ENCODE measurements at places on chromosomes 1 and 21.

DNA sequence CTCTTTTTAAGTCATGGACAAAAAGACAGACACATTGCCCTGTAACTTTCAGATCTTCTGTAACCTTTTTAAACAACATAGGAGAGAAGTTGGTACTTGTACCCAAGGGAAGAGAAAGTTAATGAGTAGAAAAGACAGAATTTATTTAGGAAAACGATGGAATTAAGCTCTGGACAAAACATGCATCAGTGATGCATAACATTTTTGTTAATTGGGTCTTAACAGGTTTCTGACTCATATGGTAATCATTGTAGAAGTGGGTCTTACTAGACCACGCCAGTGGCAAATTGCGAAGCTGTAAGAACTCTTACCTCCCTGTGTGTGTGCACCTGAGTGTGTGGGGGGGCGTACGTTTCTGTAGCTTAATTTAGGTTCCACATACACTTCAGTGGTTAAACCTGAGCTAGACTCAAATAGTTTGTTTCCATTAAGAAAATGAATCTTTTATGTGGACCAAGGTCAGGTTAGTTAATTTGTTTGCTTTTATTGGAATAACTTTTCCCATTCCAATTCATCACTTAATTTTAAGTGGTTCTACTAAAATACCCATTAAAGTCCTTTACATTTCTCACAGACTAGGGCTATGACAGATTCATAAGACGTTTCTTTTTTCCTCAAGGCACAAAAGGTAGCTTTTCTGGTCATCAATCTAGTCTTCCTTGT, 48.1 kb downstream of the NFIA start:
- no peak for DNase-seq

GRCh38 chr1:187203257-187203656, 374.5 kb downstream of the PLA2G4A start:
- DNase-seq, result no peak

DNA sequence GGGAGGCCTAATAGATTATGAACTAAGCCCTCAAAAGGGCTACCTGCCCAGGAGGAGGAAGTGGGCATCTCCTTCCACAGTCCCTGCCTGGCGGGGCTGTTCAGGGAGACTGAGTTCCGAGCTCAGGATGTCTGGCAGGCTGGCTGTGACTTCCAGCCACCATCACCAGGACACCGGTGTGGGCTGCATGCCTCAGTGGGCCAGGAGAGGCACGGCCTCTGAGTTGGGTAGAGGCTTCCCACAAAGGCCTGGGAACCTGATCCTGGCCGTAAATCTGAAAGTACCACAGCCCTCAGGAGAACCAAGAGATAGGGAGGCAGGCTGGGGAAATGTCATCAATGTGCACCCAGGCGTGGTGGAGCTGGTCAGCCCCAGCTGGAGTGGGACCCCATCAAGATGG, 29.1 kb downstream of the NTPCR start:
- no peak for DNase-seq

DNA sequence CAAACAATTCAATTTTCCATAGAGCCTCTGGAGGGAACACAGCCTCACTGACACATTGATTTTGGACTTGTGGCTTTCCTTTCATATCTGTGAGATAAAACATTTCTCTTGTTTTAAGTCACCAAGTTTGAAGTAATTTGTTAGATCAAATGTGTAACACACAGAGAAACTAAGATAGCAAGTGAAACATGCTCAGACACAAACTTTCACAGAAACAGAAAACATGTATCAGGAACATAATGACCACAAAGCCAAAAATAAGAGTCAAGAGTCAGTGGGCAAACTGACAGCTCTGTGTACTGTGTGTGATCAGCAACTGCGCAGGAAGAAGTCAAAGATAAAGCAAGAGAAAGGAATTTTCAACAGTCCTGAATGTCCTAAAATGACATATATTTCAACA, 1237.5 kb downstream of the AMY1C start:
- DNase-seq, result no peak

DNA sequence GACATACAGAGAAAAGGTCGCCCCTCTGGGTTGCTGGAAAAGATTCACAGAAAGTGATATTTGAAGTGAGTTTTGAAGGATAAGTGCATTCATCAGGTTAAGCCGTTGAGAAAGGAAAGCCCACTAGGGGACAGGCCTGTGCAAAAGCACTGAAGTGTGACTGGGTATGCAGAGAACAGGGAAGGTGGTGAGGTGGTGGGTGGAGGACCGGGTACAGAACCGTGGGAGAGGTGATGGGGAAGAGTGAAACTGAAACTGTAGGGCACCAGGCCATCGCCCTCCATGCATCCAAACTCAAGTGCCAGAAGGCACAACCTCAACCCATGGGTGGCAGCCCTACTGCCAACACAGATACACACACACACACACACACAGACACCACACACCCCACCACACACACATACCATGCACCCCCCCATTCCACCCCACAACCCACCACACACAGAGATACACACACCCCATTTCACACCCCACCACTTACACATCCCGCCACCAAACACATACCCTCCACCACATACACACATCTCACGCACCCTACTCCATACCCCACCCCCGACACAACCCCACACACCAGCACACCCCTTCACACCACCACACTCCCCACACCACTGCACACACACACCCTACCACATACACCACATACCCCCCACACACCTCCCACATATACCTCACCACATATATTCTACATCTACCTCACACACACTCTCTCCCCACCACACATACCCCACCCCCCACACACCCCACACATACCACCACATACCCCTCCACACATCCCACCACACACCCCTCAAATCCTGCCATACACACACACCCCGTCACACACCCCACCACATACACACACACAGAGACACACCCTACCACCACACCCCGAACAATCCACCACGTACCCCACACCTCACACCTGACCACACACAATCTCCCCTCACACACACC, 59.0 kb downstream of the TSEN15 start:
- DNase-seq, result no peak

GRCh38 chr1:84379138-84379916, 19.0 kb upstream of the DNASE2B start:
- DNase-seq, result no peak

DNA sequence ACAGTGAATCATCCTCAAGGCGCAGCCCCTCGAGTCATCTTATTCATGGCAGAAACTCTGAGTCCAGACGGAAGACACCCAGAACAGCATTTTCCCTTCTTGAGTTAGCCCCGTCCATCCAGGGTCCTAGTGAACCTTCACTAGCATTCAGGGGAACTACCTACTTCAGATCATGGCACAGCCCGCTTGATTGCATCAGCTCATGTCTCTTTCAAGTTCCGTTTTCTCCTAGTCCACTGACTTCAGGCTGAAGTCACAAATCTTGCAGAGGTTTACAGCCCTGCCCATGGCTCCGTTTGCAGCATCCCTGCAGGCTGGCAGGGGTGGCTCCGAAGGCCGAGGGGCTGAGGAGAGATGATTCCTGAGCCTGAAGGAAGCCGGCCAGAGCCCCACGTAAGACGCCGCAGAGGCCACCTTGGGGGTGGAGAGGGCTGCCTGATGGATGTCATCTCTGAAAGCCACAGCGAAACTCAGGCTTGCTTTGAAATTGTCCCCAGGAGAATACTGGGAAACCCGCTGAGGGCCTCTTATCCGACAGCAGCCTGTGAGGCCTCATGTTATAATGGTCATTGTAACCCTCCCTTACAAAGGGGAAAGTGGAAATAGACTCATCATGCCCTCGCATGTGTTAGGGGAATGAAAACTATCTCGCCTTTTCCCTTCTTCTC, 310.2 kb upstream of the AJAP1 start:
- DNase-seq, result no peak

DNA sequence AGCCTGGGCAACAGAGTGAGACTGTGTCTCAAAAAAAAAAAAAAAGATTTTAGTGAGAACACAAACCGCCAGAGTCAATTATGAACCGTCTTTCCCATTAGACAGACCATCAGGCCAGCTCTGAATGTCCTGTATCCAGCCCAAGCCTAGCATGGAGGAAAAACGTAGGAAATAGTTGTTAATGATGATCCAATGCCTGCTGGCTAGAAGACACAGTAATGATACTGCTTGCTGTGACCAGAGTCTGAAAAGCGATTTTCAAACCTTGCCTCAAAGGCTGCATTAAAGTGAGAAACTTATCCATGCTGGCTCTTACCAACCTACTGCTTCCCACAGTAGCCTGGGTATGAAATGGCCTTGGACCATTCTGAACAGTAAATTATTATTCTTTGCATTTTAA, 17.0 kb downstream of the COA7 start:
- DNase-seq, result no peak

GRCh38 chr21:41294548-41295231, 21.9 kb upstream of the FAM3B start:
- no peak for DNase-seq

- no peak for DNase-seq
These were observed 31.9 kb upstream of the KCNA2 start for GRCh38 chr1:110638058-110638457.

DNA sequence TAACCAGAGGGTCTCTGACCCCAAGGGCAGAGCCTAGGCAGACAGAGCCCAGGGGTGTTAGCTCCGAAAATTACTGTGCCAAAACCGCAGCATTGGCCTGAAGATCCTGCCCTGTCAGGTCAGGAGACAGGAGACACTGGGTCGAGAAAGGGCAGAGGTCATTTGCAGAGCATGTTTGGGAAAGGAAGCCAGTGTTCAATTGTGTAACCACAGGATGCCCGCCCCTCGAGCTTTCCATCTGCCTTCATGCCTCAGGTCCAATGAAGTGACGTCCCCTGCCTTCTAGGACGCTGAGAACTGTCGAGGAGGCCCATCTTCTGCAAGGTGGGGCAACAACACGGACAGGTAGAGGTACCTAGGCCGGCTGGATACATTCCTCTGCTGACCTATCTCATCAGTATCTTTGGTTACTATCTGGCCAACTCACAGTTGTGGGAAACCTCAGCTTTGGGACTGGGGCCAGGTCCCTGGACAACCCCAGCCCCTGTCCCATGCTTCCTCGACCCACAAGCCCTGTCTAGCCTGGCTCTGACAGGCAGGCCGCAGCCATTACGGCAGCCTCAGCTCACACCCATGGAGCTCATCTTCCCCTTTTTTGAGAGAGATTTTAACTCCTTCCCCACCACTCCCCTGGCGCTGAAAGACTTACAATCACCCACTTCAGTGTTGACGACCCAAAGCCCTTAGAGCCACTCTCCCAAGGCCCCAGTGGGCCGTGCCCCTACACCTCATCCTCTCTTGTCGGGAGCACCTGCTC, 1.3 kb downstream of the ARL8A start:
- no peak for DNase-seq

DNA sequence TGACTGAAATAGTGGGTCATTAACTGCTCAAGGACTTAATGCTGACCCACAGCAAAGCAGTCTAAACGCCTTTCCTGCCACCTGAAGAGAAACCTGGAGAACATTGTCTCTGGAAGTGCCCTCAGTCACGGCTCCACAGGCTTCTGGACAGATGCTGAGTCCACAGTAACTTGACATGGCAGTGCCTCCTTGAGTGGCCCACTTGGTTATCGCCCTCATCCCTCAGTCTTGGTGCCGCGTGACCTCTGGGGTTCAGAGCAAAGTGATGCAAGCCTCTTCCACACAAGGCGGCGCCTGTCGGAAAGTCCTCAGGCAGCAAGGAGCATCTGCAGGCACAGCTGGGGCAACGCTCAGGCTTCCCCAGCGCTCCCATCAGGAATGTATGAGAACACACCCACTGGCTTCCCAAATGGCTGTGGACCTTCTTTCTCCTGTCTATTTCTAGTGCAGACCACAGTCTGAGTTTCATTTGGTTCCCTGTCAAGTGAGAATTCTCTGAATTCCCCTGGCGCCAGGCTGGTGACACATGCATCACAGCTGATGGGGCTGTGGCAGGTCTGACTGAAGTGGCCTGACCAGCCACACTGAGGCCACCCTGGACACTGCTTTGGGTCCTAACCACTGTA, 13.0 kb upstream of the ANGPTL7 start:
- no peak for DNase-seq

GRCh38 chr1:205088341-205088740, 4.1 kb upstream of the TMEM81 start:
- no peak for DNase-seq

GRCh38 chr1:150165622-150166612, 16.2 kb downstream of the PLEKHO1 start:
- DNase-seq, result peak; percentile 77

- DNase-seq, result no peak
These were observed 207.1 kb downstream of the NUF2 start for GRCh38 chr1:163528710-163529348.

GRCh38 chr1:16171314-16172151, 15.7 kb upstream of the EPHA2 start:
- no peak for DNase-seq

DNA sequence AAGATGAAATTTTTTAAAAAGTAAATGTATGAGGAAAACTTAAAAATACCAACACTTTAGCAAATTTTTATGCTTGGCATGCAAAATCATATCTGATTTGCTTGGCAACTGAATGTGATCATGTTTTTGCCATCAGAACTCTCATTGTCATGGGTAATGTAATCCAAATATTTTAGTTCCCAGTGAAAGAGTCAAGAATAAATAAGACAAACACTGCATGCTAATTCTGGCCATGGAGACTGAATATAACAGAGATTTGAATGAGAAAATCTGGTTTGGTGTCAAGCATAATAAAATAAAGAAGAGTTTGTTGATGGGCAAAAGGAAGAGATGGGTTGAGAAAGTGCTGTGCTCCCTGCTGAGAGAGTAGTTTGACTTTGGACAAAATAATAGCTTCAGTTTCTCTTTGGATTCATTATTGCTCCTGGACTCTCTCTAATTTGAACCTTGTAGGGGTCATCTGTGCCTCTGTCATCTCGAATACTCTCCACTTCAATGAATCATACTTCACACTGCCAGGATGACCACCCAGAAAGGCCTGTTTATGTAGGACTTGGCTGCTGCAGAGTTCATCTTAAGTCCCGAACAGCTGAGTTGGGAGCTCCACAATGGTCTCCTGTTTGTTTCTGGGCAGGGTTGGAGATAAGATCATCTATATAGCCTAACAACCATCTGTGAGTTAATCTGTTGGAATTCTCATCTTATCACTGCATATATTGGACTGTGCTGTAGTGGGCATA, 34.4 kb downstream of the ADAMTS1 start:
- no peak for DNase-seq

DNA sequence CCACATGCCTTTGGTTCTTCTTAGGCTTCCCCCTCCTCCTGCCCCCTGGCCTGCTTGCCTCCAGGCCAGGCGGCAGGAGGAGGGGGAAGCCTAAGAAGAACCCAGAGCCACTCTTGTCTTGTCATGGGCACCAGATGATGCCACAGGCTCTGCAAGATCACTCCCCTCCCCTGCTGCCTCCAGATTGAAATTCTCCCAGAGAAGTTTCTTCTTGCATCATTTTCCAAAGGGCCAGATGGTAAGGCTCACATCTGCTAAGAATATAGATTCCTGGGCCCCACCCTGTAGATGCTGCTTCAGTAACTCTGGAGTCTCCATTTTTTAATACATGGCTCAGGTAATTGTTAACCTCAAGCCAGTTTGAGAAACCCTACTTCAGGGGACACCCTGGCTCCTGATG, 60.8 kb downstream of the FAM163A start:
- DNase-seq, result no peak
